ENCODE measurements at places on chromosomes 1 and 21. TPM values are rescaled to one million over a fixed set of nuclear protein-coding genes. Genes with fewer than 3 reads are reported as not detected.

DNA sequence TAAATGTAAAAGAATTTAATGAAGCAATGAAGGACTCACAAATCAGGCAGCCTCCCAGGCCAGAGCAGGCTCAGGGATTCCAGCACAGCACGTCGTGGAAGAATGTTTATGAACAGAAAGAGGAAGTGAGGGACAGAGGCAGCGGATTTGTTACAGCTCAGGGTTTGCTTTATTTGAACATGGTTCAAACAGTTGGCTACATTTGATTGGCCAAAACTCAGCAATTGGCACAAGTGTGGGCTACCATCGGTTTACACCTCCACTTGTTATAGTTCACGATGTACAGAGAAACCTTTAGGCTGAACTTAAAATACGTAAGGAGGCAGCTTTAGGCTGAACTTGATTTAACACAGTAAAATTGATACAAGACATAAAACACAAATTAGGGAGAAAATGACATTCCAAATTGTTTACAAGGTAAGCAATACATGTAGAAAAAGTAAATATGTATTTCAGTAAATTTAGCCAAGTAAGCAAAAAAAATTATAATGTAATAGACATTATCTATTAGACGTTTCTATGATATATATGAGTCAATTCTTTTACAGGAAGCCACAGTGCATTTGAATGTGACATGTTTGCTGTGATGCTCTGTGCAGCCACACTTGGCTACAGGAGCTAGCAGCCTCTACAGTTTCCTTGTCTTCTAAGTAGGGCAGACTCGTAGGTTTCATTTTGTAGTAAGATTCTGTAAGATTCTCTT, 126.5 kb downstream of the ADSS2 start:
- peak; percentile 47 for DNase-seq

DNA sequence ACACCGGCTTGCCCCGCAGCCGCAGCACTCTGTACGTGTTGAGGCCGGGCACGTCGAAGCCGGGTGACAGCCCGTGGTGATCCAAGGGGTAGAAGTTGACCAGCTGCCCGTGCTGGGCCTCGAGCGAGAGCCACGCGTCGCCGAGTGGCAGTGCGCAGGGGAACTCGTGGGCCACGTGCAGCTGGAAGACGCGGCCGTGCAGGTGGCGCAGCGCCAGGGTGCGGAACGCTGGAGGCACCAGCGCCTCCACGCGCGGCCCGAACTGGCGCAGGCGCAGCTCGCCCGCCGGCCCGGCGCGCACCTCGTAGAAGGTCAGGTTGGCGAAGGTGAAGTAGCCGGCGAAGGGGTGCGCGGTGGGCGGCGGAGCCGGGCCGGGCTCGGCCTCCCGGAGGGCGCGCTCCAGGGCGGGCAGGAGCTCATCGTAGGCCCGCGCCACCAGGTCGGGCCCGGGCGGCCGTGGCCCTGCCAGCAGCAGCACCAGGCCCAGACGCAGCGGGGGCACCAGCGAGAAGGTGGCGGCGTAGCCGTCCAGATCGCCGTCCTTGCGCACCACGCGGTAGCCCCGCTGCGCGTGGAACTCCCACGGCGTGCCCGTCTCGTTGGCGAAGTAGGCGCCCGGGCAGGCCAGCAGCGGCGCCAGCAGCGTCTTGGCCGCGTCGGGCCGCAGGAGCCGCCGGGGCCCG, 19.5 kb downstream of the LACTBL1 start:
- no peak for DNase-seq

- DNase-seq, result no peak
Measured at GRCh38 chr1:48792961-48793360, 16.3 kb upstream of the BEND5 start.

DNA sequence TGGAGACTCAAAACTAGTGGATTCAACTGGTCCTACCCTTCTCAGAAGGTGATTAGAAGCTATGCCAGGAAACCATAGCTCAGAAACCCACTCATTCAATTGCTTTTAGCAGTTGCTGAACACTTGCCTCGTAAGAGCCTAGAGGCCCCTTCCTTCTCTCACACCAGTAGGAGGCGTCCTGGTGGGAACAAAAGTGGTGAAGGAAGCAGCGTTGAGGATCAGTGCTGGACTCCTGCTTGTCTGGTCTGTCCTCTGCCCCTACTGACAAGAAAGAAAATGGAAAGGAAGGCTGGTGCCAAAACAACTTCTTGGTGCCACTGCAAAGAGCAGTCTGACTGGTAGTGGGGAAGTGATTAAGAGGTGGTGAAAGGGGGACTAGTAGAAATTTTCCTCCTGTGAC, 269.7 kb downstream of the LMO4 start:
- no peak for DNase-seq

- DNase-seq, result peak; percentile 54
Measured at GRCh38 chr1:37793773-37794371, at the start of gene MANEAL. Gene MANEAL (plus strand): TSS chr1:37793847. CDS start chr1:37794183, 336 bp downstream.

GRCh38 chr1:31371121-31371959, 1.5 kb downstream of the FABP3 start:
- no peak for DNase-seq

- DNase-seq, result peak; percentile 13
Measured at GRCh38 chr1:220690140-220691052, at the start of gene C1orf115. Gene C1orf115 (plus strand): TSS chr1:220690363. CDS start chr1:220690403, 40 bp downstream.

DNA sequence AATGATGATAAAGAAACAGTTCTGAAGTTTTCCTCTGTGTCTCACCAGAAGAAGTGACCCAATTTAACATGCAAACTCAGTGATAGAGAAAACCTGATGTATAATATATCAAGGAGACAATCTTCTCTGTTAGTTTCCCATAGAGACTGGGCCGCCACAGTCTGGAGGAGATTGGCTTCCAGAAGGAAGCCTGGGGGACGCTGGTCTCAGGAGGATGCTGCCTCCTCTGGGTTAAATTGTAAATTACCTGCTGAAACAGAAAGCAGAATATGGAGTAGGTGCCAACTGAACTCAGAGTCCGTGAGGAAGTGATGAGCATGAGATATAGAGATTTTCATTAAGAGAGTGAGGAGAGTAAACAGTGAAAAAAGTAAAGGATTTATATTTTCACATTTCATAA, 15.8 kb downstream of the OR14I1 start:
- no peak for DNase-seq

GRCh38 chr1:194114288-194114687, 927.9 kb upstream of the B3GALT2 start:
- DNase-seq, result no peak

DNA sequence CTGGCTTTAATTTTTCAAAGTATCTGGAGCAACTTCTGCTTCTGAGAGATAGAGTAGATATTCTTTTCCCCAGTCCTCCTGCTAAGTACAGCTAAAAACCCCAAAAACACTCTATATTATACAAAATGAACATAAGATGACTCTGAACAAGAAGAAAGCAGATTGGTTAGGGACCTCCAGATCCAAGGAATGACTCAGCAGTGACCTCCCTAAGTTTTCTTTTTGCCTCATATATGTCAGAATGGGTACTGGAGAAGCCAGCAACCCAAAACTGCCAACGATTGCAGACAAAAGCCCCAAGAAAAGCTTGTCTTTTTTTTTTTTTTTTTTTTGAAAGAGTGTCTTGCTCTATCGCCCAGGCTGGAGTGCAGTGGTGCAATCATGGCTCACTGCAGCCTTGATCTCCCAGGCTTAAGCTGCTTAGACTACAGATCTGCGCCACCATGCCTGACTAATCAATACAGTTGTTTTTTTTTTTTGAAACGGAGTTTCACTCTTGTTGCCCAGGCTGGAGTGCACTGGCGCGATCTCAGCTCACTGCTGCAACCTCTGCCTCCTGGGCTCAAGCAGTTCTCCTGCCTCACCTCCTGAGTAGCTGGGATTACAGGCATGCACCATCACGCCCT, 22.7 kb downstream of the NDUFS5 start:
- no peak for DNase-seq

DNA sequence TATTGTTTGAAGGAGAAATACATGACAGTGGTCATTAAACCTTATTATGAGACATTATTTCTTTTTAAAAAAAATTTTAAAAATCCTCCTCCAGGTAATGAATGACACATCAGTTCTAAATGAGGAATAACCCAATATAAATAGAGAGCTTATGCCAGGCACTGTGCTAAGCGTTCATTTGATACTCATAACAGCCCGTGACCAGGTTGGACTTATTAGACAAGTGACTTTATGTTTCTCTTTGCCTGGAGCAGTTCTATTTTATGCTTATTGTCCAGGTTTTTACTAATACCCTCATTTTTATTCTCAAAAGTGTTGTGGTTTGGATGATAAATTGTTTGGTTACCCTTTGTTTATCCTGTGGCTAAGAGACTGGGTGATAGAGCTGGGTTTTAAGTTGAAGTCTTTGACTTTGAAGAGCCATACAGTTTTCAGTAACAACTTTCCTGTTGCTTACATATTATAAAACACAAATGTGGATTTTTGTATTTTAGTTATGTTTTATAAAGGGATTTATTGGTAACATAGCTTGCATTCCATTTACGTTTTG, 84.2 kb downstream of the RABGAP1L start:
- DNase-seq, result peak; percentile 12

- no peak for DNase-seq
Measured at GRCh38 chr1:112698366-112699310, 8.3 kb downstream of the RHOC start.

- peak; percentile 73 for DNase-seq
Measured at GRCh38 chr1:206461602-206462455, 8.4 kb upstream of the IKBKE start.

- no peak for DNase-seq
Measured at GRCh38 chr1:9435854-9436640, 103.2 kb upstream of the SLC25A33 start.

DNA sequence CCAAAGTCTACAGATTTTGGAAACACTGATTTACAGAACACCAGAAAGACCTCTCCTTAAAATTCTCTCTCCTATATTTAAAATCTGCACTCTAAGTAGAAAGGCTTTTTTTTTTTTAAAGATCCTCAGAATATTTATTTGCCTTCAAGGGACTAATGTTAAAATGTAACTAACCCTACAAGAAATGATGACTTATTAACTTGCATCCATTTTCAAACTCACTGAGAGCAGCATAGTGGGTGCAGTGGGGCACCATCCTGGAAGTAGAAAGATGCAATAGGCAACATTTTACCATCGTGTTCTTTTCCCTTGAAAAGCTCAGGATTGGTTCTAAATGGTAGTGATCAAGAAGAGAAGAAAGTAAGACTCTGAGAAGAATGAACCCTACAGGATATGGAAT, 498.1 kb downstream of the NEGR1 start:
- DNase-seq, result no peak

DNA sequence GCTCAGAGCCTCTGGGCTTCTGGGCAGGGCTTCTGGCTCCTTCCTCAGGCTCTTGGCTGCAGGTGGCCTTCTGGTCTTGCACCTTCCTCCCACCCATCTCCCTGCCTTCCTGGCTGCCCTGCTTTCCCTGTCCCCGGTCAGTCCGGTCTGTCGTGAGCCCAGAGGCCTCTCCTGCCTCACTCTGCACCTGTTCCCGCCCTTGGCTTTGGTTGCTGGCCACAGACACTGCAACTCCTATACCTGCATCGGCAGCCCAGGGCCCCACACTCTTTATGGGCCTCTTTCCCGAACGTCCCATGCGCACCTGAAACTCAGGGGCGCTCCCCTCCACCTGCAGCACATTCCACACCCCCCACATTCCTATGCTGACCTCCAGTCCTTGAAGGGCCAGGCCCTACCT, 7.9 kb downstream of the FBXO2 start:
- DNase-seq, result no peak

DNA sequence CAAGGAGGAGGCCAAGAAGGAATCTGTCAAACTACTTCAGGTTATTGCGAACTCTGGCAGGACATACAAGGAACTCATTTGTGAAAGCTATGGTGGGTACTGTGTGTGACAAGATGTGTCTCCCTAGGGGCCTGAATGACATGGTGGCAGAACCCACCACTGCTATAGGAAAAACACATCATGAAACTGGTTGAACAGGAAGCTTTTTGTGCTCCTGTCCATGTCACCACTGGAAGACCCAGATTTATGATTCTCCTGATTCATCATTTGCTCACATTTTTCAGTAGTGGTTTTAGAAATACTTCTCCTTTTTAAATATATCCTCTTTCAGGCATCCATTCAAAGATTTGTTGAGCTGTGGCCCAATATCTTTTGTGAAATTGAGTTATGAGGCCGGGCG, 23.6 kb downstream of the ARMH1 start:
- DNase-seq, result no peak

DNA sequence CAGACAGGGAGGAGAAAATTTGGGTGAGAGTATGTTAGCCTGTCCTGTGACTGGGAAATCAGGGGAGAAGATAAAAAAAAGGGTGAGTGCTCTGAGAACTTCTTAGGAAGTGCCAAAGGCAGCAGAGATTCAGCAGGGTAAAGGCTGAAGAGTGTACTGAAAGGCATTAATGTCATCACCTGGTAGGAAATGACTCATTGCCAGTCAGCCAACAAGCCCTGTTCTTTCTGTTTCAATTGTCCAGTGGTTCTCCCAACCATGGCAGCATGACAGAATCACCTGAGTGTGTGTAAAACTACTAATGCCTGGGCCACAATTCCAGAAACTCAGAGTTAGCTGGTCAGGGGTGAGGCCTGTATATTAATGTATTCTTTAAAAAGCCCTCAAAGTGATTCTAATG, 83.5 kb downstream of the INTS7 start:
- DNase-seq, result peak; percentile 74

DNA sequence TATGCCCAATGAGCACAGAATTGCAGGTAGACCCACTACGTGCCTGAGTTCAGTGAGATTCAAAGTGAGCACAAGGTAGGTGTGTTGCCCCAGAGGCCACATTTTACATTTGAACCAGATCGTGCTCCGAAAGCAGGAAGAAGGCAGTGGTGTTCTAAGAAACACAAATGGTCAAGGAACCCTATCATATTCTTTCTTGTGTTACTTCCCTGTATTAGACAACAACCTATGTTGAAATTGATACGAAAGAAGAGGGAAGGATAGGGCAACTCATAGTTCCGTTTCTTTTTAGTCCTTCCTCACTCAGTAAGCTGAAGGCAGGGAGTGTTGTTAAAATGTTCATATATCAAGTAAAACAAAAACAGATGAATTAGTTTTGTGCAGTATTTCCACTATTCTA, 33.9 kb downstream of the OLFML2B start:
- no peak for DNase-seq

- no peak for DNase-seq
Measured at GRCh38 chr1:201363467-201363866, 14.0 kb downstream of the TNNT2 start.

SEC16B gene
- 4.3 TPM for total RNA-seq

THEMIS2 gene
- 4.5 TPM for total RNA-seq

LCE1C gene
- not detected for total RNA-seq

MTX1 gene
- 67.2 TPM for total RNA-seq

HNRNPR gene
- 152 TPM for total RNA-seq

ERICH3 gene
- total RNA-seq, result not detected

ADORA1 gene
- total RNA-seq, result under 0.01 TPM

PTPRC gene
- not detected for total RNA-seq

FCAMR gene
- not detected for total RNA-seq

ETV3L gene
- not detected for total RNA-seq

FAM72D gene
- 0.72 TPM for total RNA-seq

SPRR2F gene
- total RNA-seq, result not detected

HOOK1 gene
- not detected for total RNA-seq

HMCN1 gene
- 7.8 TPM for total RNA-seq

SUCO gene
- total RNA-seq, result 21.5 TPM
